ENCODE measurements at places on chromosomes 12 and 14.

DNA sequence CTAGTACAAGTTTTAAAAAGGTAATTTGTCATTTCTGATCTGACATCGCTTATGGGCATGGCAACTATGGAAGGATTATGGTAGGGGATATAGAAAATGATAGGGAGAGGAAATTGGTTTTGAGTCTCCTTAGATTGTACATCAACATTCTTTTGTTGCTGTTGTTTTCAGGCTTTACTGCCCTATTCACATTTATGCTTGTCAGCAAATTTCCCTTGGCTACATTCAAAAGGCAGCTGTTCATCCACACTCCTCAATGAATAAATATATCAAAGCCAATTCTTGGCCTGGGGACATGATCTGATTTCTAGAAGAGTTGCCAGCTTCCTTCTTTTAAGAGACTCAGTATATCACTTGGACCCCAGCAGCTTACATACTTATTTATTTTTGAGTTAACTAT is 283.4 kb downstream of the CEP128 start:
- no peak for DNase-seq

- DNase-seq, result no peak
These were observed 5.8 kb upstream of the DICER1 start for GRCh38 chr14:95163132-95163531.

DNA sequence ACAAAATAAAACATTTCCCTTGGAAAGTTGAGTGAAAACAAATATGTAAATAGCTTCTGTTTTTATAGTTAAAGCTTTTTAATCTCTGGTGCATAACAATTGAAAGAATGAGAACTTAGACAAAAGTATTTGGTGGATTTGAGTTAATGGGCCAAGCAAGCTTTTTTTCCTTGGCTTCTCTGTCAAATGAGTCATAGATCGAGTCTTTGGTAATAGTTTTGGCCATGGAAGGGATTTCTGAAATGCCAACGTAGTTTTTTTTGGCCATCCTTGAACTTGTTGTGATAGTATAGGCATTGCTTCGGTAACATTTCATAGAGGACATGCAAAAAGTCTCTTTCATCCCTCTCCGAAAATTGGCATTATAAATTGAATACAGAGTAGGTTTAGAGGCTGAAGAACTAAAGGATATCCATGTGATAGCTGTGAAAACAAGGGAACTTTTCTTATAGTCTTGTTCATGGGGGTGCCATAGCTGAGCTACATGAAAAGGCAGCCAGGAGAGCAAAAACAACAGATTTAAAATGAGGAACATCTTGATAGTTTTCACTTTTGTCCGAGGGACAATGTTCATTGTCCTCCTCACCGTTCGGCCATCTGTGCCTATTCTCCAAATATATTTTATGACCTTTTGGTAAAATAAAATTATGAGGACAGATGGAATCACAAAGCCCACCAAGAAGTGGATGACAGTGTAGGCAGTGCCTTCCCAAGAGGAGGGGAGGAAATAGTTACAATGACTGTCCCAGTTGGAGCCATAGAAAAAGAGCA is 34.7 kb downstream of the GPR19 start:
- no peak for DNase-seq

DNA sequence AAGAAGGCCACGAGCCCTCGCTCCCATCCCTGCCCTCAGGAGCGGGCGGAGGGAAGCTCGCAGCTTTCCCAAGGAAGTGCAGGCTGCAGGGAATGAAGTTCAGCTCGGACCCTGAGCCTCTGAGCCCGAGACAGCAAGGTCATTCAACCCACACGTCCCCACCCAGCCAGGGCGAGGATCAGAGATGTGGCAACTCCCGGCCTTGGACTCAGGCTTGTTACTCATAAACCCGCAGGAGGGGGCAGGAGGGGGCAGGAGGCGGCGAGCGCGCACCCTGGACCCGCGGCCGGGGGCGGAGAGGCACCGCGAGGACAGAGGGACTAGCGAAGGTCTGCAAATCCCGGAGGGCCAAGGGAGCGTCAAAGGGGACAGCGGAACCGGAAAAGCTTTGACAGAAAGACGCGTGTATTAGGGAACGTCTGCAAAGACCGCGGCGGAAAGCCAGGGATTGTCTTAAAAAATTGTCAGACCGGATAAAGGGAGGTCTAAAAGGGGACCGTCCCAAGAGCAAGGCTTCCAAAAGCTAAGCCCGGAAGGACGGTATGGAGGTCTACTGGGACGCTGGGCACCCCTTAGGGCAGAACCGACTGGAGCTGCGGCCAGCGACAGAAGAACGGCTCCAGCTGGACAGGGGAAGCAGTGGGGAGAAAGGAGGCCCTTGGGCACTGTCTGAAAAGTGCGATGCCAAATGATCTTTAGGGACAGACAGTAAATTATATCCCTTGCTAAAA is 611 bp upstream of the DCAF11 start:
- DNase-seq, result peak; percentile 45

All from activated CD8-positive, alpha-beta memory T cell treated with anti-CD3 and anti-CD28 coated beads for 4 hours (primary cell).